ENCODE measurements at places on chromosomes 2 and 18.

- no peak for DNase-seq
Observed at GRCh38 chr2:239905884-239906654, 119.1 kb downstream of the NDUFA10 start.

- no peak for DNase-seq
Observed at GRCh38 chr2:233153146-233153798, 93.1 kb downstream of the INPP5D start.

DNA sequence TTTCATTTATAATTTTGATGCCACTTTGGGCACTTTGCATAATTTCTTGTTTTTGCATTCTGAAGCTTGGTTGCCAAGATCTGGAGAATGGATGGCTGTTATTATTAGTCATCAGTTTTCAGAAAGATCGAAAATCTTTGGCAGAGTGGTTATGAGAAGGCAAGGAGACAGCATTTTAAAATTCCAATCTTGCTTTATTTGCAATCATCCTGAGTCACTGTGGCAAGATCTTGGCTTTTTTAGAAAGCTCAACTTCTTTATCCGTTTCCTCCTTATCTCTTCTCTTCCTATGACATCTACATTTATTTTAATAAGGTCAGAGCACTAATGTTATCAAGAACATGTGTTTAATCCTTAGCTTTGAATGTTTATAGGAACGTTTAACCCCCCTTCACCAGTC lies 31.1 kb upstream of the EIF2AK3 start:
- DNase-seq = no peak

DNA sequence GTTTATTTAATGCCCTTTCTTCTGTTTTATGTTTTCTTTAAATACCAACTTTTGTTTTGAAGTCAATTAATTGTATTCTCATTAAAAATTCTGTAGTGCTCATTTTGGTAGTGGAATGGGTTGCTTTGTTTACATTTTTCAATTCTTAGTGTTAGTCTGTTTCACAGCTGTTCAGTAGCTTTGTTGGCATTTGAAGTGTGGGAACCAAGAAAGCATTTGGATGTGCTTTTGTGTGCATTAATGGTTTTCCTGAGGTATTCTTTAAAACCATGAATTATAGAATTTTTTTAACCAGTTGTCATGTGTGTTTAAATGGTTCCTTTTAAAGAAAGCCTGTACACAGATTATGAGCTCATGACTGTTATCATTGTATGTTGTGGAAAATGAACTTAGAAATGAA lies 19.7 kb downstream of the MIB1 start:
- no peak for DNase-seq

GRCh38 chr2:236872981-236873380 lies 212.7 kb upstream of the COPS8 start:
- no peak for DNase-seq

DNA sequence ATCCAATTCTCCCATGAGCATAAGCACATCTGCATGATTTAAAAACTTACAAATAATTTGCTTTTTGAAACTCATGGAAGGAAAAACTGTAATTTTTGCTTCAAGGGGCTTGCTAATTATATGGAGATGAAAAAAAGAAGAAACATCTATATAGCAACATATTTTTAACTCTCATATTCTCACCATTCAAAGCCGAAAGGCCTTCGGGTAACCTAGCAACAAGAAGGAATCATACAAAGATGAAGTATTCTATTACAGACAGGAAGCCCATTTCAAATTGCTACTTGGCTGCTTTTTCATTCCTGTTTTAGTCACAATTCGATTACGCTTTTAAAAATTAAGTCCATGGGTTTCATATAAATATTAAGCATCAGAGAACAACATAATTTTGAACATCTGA lies 39.2 kb upstream of the RNU4ATAC start:
- no peak for DNase-seq

- no peak for DNase-seq
Observed at GRCh38 chr2:65489269-65489668, 56.9 kb upstream of the SPRED2 start.

DNA sequence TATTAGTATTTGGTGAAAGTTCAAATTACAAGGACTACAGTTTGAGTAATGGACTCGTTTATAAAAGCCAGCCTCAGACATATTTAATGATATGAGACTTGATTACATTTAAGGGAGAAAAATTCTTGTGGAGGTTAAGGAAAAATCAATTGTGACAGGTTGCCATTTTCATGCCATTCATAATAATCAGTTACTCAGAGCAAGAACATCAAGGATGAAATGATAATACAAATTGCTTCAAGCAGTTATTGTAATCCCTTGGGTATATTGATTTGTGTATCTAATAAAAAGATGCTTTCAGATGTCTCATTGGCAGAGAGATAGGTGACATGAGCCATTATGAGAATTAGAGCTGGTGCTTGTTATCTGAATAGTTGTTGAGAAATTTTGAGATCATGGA lies 153.6 kb downstream of the ATP9B start:
- DNase-seq = no peak

DNA sequence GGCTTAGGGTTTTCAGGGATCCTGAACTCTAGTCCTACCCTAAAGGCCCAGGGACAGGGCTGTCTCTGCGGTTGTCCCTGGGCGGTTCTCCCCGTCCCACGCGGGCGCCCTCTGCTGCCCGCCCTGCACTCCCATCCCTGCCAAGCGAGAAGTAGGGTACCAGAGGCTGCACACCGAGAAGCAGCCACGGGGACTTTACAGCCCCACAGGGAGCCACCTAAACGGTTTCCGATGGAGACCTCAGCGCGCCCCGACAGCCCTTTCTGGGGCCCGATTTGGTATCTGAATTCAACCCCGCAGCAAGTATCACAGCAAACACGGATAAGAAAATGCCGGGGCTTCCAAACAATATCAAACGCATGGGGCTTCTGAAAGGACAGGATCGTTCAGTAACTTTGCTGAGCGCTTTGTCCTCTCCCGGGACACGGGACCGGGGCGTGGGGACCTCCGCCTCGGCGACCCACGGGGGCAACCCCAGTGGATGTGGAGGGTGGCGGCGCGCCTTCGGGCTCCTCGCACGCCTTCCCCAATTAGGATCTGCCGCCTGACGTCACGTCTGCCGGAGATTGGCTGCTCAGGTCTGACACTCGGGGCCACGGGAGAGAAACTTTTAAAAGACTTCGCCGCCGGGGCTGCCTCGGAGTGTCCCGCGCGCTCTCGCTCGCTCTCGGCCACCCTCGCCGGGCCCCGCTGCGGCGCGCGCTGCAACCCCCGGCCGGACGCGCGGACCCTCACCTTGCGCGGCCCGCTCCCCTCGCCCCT lies at the start of gene LTBP1:
TSS of gene LTBP1 (plus strand) at position 640 of the 762 bp plus-strand sequence. CDS start 372 bp downstream, outside the sequence.
- DNase-seq = peak; percentile 93
